ENCODE measurements at places on chromosomes 6 and 20.
A peak's percentile ranks its signal among the peaks of the same experiment; 100 is the strongest.

DNA sequence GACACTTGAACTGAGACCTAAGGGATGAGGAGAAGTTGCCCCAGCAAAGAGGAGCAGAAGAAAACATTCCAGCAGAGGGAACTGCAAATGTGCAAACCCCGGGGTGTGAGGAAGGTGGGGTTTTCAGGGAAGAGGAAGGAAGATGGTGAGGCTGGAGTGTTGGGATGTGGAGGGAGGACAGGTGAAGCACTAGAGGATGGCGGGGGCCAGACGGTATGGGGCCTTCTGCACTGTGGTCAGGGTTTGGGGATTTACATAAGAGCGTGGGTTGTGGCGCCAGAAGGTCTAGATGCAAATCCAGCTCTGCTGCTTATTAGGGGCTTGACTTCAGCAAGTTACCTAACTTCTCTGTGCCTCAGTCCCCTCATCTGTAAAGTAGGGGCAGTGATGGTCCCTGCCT is 16.0 kb downstream of the DLGAP4 start:
- no peak for DNase-seq

- no peak for DNase-seq
Observed at GRCh38 chr20:1121429-1121828, 3.0 kb downstream of the PSMF1 start.

DNA sequence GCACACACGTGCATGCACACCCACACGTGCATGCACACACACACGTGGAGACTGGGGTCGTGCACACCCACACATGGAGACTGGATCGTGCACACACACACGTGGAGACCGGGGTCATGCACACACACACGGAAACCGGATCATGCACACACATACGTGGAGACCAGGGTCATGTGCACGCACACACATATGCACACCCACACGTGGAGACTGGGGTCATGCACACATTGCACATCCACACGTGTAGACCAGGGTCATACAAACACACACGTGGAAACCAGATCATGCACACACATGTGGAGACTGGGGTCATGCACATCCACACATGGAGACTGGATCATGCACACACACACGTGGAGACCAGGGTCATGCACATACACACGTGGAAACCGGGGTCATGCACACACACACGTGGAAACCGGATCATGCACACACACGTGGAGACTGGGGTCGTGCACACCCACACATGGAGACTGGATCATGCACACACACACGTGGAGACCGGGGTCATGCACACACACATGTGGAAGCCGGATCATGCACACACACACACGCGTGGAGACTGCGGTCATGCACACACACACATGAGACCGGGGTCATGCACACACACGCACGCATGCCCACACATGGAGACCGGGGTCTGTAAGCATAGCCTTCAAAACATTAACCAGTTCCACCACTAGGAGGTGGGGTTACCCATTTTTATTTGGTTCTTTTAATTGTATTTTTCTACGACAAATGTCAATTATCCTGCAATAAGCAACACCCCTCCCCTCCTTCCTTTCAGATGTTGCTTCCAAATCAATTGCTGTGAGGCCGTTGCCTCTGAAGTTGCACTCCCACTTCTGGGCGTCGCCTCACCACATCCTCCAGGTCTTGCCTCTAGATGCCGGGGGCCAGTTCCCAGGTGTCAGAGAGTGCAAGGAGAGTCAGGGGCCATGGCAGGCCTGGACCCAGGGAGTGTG is 95.8 kb downstream of the TMEM242 start:
- DNase-seq: no peak

- DNase-seq: no peak
Observed at GRCh38 chr6:49905296-49905695, 39.0 kb upstream of the CRISP1 start.

- no peak for DNase-seq
Observed at GRCh38 chr6:144447472-144447871, 162.3 kb downstream of the UTRN start.

- no peak for DNase-seq
Observed at GRCh38 chr6:118523216-118523615, 24.9 kb upstream of the PLN start.

DNA sequence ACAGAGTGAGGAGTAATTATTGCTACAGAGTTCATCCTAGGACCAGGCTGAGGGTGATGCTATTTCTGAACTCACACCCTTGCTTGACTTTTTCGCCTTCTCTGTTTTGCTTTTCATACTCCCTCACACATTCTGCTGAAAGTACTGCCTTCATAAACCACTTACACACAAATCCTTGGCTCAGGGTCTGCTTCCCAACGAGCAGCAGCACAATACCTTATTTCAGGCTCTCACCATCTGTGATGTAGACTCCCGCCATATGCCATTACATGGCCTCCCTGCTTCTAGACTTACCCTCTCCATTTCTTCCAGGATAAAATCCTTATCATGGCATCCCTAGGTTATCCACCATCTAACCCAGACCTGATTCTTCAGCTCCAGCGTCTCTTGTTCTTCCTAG is 321.3 kb upstream of the SPTLC3 start:
- DNase-seq: no peak

DNA sequence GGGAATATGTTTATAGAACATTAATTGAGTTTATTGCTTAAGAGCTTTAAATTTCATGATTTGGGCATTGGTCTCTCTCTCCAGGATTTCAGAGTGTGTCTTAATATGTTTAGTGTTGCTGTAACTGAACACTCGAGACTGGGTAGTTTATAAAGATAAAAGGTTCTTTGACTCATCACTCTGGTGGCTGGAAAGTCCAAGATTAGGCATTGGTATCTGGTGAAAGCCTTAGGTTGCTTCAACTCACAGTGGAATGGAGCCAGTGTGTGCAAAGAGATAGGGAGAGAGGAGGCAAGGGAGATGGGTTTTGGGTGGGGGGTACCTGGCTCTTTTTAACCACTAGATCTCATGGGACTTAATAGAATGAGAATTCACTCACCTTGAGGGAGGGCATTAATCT is 35.6 kb upstream of the DTNBP1 start:
- DNase-seq: no peak

- no peak for DNase-seq
Observed at GRCh38 chr6:139231206-139231605, 60.6 kb downstream of the TXLNB start.

- no peak for DNase-seq
Observed at GRCh38 chr6:20325641-20326421, 75.8 kb upstream of the E2F3 start.

DNA sequence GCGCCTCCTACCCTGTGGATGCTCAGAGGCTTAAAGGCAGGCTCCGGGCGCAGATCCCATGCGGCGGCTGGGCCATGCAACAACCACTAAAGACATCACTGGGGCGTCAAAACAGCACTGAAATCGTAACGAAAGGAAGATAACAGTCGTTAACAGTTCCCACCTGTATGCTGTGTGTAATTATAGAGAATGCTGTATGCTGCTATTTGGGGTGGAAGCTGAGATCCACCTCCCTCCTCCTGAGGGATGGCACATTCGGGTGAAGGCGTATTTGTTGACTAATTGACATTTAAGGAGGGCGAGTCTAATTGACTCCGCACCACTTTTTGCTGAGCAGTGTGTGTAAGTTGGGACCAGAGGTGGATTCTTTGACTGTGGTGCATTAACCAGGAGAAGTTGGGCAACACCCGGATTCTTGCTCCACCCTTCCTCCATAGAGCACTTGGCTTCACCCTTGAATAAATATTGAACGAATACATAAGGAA is 687 bp downstream of the SLC35A1 start:
- no peak for DNase-seq

DNA sequence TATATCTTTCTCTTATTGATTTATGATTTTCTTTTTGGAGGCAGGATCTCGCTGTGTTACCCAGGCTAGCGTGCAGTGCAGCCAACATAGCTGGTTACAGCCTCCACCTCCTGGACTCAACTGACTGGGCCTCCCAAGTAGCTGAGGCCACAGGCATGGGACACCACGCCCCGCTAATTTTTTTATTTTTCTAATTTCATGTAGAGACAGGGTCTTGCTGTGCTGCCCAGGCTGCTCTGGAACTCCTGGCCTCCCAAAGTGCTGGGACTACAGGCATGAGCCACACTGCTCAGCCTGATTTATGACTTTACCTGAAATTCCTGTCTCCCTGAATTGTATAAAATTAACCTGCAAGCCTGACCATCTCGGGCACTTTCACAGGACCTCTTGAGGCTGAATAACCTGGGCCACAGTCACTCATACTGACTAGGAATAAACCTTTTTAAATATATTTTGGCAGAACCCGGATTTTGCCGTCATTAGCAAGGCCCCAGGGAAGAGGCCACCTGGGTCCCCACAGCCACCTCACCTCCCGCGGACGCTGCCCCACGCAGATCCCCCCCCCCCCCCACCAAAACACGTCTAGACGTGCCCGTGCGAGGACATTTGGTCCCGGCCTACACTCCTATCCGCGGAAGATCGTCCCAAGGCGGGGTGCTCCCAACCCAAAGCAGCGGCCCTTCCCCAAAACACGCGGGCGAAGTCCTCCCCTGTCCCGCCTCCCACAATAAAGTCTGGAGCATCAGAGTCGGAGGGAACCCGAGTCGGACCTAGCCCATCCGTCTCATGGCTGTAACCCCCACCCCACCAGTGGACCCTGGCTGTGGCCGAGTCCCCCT is 902 bp downstream of the ZNF337 start:
- DNase-seq: no peak

DNA sequence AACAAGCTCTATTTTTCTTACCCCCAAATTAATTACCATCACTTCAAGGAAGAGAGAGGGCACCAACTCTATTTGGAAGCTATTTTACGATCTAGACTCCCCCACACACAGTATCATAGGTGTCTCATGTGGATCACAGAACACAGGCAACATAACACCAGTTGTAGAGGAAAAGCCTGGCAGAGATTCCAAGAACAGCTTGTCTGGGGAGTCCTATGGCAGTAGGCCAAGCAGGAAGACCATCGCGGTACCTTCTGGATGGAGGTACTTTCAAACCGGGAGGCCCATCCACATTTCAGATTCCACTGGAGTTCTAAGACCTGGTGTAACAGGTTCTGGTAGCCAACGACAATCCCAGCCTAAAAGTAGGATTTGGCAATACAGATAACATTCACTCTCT is 37.6 kb upstream of the SPDEF start:
- no peak for DNase-seq

DNA sequence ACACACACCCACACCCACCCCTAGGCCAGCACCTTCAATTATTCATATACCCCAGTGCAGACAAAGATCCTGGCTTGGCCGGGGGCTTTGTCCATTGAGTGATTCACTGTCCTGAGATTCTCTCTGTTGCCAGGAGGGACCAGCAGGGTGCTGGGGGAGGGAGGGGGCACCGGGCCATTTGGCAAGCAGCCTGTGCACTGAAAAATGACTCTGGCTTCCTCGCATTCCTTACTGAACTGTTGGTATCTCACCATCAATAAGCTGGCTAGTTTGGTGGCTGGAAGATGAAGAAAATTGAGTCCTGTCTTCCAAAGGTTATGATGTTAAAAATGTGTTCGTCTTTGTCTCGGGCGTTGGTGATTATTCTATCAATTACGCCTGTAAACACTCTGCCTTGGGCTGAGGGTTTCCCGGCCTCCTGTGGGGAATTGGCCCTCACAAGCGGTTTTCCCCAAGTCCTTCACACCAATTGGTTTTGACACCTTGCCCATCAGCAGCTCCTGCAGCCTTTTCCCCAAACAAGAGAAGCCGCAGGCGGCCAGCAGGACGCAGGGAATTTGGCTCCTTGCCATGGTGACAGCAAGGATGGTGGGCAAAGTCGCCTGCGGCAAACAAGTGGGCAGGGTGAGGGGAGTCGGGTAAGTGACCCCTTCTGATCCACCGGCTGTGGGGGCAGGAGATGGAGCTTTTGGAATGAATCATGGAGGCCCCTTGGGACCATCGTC is 4.9 kb downstream of the VSTM2L start:
- DNase-seq: no peak

GRCh38 chr6:151199991-151200390 is 39.8 kb upstream of the AKAP12 start:
- no peak for DNase-seq

GRCh38 chr6:157823001-157823527 is at the start of gene SNX9:
Gene SNX9, plus strand, starts transcription at chr6:157823246. Its CDS starts 189 bp downstream, at chr6:157823435.
- DNase-seq: peak; percentile 46

DNA sequence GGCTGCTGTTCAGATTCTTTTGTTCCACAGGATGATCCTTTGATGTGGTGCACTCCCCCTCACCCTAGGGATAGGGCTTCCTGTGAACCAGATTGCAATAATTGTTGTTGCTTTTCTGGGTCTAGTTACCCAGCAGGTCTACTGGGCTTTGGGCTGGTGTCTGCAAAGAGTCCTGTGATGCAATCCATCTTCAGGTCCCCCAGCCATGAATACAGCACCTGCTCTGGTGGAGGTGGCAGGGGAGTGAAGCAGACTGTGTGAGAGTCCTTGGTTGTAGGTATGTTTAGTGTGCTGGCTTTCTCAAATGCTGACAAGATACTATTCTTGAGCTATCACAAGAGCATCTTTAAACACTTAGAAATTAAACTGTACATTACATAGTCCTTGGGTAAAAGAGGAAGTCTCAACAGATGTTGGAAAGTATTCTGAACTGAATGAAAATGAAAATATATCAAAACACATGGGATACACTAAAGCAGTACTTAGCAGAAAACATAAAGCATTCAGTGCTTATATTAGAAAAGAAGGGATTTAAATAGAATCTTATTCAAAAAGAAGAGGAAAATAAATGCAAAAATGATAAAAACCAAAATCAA is 49.1 kb upstream of the CCR6 start:
- no peak for DNase-seq

- DNase-seq: no peak
Observed at GRCh38 chr6:45923831-45924391, 91.7 kb downstream of the CLIC5 start.

DNA sequence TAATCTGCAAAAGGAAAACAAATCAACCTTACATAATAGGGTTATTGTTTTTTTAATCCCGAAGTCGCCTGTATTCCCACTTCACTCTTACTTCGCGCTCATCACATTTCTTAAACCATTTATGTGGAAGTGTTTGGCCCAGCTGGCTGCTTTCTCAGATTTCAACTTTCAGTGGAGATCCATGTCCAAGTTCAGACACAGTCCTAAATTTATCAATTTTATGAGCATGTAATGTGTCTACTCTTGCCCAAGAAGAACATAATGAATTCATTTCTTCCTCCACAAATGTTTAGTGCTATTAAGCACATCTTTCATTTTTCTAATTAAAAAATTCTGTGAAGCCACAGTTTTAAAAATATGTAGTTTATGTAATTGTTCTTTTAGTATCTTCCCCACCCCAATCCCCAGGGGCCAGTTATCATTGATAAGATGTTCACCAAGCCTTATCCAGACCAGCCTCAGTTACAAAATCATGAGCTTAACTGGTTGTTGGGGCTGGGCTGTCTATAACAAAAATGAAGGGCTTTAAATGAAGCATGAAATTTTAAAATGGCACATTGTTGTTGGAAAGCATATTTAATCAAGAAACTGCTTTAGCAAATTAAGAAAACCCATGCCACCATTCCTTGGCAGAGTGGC is 151.7 kb downstream of the UST start:
- no peak for DNase-seq

GRCh38 chr6:87698547-87699006 is 3.5 kb downstream of the AKIRIN2 start:
- DNase-seq: no peak

GRCh38 chr6:51045548-51045947 is 226.9 kb downstream of the TFAP2B start:
- DNase-seq: no peak

DNA sequence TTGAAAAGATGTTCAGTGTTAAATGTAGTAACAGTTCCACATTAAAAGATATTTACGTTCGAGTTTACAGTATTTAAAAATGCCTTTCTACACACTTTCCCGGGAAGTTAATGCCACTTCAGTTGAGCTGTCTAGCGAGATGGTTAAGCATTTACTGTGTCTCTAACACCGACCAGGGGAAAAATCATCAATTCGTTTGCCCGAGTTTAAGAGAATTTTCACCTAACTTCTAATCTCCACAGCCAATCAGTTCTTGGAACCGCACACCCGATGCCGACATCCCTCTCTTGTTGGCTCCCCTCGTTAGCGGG is 58.2 kb downstream of the FAM217A start:
- no peak for DNase-seq
